HFFc6 (cell line): ENCODE measurements at places on chromosomes 12 and 14. TPM values are rescaled to one million over a fixed set of nuclear protein-coding genes. Genes with fewer than 3 reads are reported as not detected.

- H3K27me3 ChIP-seq = peaks cover 28% of the 10 kb centered on the region
- H3K4me1 ChIP-seq = peaks cover 14% of the 10 kb centered on the region
- no peak for DNase-seq
- no peak overlapping the region for H3K27ac ChIP-seq
Observed at GRCh38 chr12:52537101-52537500, 15.8 kb downstream of the KRT71 start.

DNA sequence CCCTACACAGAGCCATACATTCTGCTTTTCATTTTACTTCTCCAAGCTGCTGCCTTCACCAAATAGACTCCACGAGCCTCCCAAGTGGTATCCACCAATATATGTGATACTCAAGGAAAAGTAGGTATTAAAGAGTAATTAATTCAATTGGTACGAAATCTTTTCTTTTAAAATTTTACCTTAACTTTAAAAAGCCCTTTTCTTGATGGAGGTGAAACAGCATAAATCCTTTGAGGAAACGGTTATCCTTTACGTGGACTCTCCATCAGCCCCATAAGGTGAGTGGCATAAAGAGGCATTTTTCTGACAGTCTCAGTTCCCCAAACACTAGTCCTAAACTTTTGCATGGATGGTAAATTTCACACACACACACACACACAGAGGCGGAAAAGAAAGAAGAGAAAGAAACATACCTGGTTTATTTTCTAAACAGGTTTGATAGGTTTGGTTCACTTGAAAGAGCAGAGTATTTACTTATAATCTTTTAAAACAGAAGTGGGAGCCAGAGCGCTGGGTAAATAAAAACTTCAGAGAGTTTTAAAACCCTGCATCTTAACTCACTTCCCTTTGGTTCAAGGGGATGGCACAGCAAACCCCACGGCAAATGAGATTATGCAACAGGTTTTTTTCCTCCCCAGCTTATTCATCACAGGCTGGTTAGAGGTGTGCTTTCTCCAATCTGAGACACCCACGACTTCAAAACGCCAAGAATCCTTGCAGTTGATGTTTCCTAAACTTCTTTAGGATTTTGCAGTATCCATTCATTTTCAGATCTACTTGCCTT lies 1.9 kb downstream of the DUSP16 start:
- H3K36me3 ChIP-seq = no peaks in the 10 kb centered on the region; the same call in 1 of the 2 replicates
- no peaks in the 10 kb centered on the region for H3K27me3 ChIP-seq
- DNase-seq = peak; percentile 53

Gene CLEC4E
- total RNA-seq = not detected in 3 replicates

Gene MIP
- not detected in 3 replicates for total RNA-seq

Gene DICER1
- 33.9 to 37.3 TPM (median 35.9 TPM) in 3 replicates for total RNA-seq

GRCh38 chr12:110090266-110091135 lies 33.7 kb upstream of the IFT81 start:
- DNase-seq = no peak
- H3K4me3 ChIP-seq = no peak overlapping the region
- H3K27me3 ChIP-seq = peaks cover 24% of the 10 kb centered on the region
- H3K27ac ChIP-seq = no peak overlapping the region
- H3K4me1 ChIP-seq = no peaks in the 10 kb centered on the region
- no peaks in the 10 kb centered on the region for H3K36me3 ChIP-seq

Gene GLT8D2
- total RNA-seq = 40.1 to 53.2 TPM (median 44.6 TPM) in 3 replicates

DNA sequence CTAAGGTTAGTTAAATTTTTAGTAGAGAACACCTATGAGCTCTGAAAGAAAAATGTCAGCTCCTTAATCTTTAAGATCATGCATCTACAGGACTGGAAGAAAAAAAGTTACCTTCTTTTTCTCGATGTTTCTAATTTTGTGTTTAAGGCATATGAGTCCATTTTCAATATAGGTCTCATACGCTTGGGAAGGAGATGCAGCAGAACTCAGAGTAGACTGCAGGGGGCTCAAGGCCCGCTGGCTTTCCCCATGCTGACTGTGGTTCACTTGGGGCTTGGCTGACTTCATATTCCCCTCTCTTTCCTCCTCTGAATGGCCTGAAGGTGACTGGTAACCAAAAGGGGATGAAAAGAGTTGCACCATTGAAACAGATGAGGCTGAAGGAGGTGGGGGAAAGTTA lies 1.5 kb downstream of the CAPRIN2 start:
- H3K4me1 ChIP-seq = peaks cover 64% of the 10 kb centered on the region
- no peak for DNase-seq
- peak overlapping the region; percentile 96 for H3K4me3 ChIP-seq
- peak overlapping the region; percentile 78; the same call in 1 of the 2 replicates for H3K27ac ChIP-seq
- H3K36me3 ChIP-seq = peaks cover 11% of the 10 kb centered on the region; the same call in 1 of the 2 replicates

DNA sequence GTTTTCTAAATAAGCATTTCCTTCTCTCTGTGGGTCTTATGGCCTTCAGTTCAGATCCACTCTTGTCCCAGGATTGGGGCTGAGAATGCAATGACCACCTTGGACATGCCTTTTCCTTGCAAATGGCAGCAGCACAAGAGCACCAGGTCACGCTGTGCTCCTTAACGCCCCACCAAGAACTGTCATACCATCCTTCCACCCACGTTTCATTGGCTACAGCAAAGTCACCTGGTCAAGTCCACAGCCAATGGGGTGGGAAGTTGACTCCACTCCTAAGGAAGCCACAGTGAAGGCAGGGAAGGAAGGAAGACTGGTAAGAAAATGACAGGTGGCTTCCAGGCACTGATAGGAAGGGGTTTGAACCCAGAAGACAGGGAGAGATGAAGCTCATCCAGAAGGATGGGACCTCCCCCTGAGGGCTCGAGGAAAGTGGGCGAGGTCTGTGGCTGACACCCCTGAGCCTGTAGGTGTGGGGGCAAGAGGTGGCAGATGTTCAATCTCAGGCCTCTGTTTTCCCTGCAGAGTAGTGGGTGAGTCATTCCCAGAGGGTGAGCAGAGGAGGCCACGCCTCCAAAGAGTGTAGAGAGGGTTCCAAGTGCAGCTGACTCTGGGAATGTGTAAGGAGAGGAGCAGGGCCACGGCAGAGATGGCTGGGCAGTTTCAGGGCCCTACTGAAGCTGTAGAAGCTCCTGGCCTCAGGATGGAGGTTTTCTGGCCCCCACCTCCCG lies 113.5 kb upstream of the VRK1 start:
- peaks cover 2% of the 10 kb centered on the region; the same call in 1 of the 2 replicates for H3K27me3 ChIP-seq
- no peaks in the 10 kb centered on the region; the same call in 1 of the 2 replicates for H3K4me1 ChIP-seq
- no peak for DNase-seq
- no peak overlapping the region for H3K4me3 ChIP-seq
- no peak overlapping the region for H3K27ac ChIP-seq

- DNase-seq = no peak
- peaks cover 2% of the 10 kb centered on the region; the same call in 1 of the 2 replicates for H3K27me3 ChIP-seq
- peaks cover 22% of the 10 kb centered on the region for H3K36me3 ChIP-seq
- no peak overlapping the region for H3K4me3 ChIP-seq
- H3K4me1 ChIP-seq = peaks cover 87% of the 10 kb centered on the region
Observed at GRCh38 chr12:27552886-27553560, 29.0 kb downstream of the PPFIBP1 start.

GRCh38 chr12:121237415-121237814 lies 27.5 kb downstream of the P2RX4 start:
- DNase-seq = no peak
- H3K4me1 ChIP-seq = no peaks in the 10 kb centered on the region
- H3K36me3 ChIP-seq = no peaks in the 10 kb centered on the region; the same call in 1 of the 2 replicates
- peaks cover 2% of the 10 kb centered on the region; the same call in 1 of the 2 replicates for H3K27me3 ChIP-seq
- no peak overlapping the region for H3K4me3 ChIP-seq

Gene PKP2
- 0.17 TPM in 1 of 2 replicates, not detected in the other for total RNA-seq

- H3K27ac ChIP-seq = no peak overlapping the region
- no peak for DNase-seq
- H3K4me3 ChIP-seq = no peak overlapping the region
- H3K36me3 ChIP-seq = no peaks in the 10 kb centered on the region
- H3K4me1 ChIP-seq = peaks cover 6% of the 10 kb centered on the region; the same call in 1 of the 2 replicates
Observed at GRCh38 chr12:132318618-132319033, 10.8 kb downstream of the GALNT9 start.

- peak overlapping the region; percentile 40 for H3K27ac ChIP-seq
- H3K36me3 ChIP-seq = peaks cover 48% of the 10 kb centered on the region
- 0 out of 2 replicates have a peak, but pooled peaks cover 7% of the 10 kb centered on the region for H3K4me1 ChIP-seq
- no peak for DNase-seq
- H3K4me3 ChIP-seq = peak overlapping the region; percentile 23
- H3K27me3 ChIP-seq = peaks cover 14% of the 10 kb centered on the region
Observed at GRCh38 chr12:108788911-108789310, 57.6 kb upstream of the CORO1C start.

Gene DCN
- total RNA-seq = 17.8 and 45.5 TPM in 2 replicates

GRCh38 chr12:27057543-27057942 lies 24.8 kb downstream of the C12orf71 start:
- no peaks in the 10 kb centered on the region for H3K27me3 ChIP-seq
- H3K4me3 ChIP-seq = no peak overlapping the region
- DNase-seq = no peak
- no peaks in the 10 kb centered on the region for H3K36me3 ChIP-seq
- no peaks in the 10 kb centered on the region for H3K4me1 ChIP-seq

Gene SLC5A8
- not detected in 3 replicates for total RNA-seq

- H3K4me3 ChIP-seq = peak overlapping the region; percentile 2; the same call in 1 of the 2 replicates
- H3K27me3 ChIP-seq = no peaks in the 10 kb centered on the region
- no peak for DNase-seq
Observed at GRCh38 chr12:113863455-113863845, 102.7 kb downstream of the RBM19 start.

- H3K4me3 ChIP-seq = no peak overlapping the region
- H3K4me1 ChIP-seq = peaks cover 29% of the 10 kb centered on the region
- DNase-seq = no peak
Observed at GRCh38 chr12:104165801-104166200, 27.8 kb upstream of the NFYB start.

Gene AQP2
- not detected in 3 replicates for total RNA-seq

GRCh38 chr14:80713076-80713850 lies 228.3 kb downstream of the CEP128 start:
- H3K36me3 ChIP-seq = no peaks in the 10 kb centered on the region
- no peak for DNase-seq
- H3K4me1 ChIP-seq = peaks cover 7% of the 10 kb centered on the region
- H3K27me3 ChIP-seq = no peaks in the 10 kb centered on the region
- no peak overlapping the region for H3K27ac ChIP-seq

GRCh38 chr12:91021076-91021475 lies 16.3 kb upstream of the EPYC start:
- no peak for DNase-seq
- no peak overlapping the region for H3K4me3 ChIP-seq
- H3K27me3 ChIP-seq = no peaks in the 10 kb centered on the region
- H3K4me1 ChIP-seq = peaks cover 16% of the 10 kb centered on the region
- peaks cover 7% of the 10 kb centered on the region; the same call in 1 of the 2 replicates for H3K36me3 ChIP-seq

Gene CRIP2
- total RNA-seq = 6.8 and 20.0 TPM in 2 replicates

Gene MSI1
- total RNA-seq = not detected in 3 replicates

GRCh38 chr12:64284256-64284655 lies 62.2 kb upstream of the KICS2 start:
- no peak for DNase-seq
- H3K27ac ChIP-seq = no peak overlapping the region
- no peak overlapping the region for H3K4me3 ChIP-seq
- H3K4me1 ChIP-seq = no peaks in the 10 kb centered on the region
- no peaks in the 10 kb centered on the region for H3K36me3 ChIP-seq
- peaks cover 11% of the 10 kb centered on the region for H3K27me3 ChIP-seq

- no peak for DNase-seq
- no peak overlapping the region for H3K4me3 ChIP-seq
- H3K4me1 ChIP-seq = peaks cover 34% of the 10 kb centered on the region
- H3K27ac ChIP-seq = no peak overlapping the region
Observed at GRCh38 chr12:26721800-26722199, 111.2 kb downstream of the ITPR2 start.

Gene OR6C2
- total RNA-seq = not detected in 3 replicates

Gene IL31
- not detected in 3 replicates for total RNA-seq
